ENCODE measurements at places on chromosomes 5 and 9. TPM values are rescaled to one million over a fixed set of nuclear protein-coding genes. Genes with fewer than 3 reads are reported as not detected.

The SPATA31E1 gene
- total RNA-seq = not detected

The TMEM8B gene
- total RNA-seq = 6.2 TPM

The PCDHGA6 gene
- 4.2 TPM for total RNA-seq

The RAI14 gene
- 345 TPM for total RNA-seq

The FOXD4L6 gene
- total RNA-seq = 0.37 TPM

The ENTPD2 gene
- total RNA-seq = not detected

The HTR4 gene
- total RNA-seq = not detected

The ADRA1B gene
- total RNA-seq = under 0.01 TPM

All from smooth muscle cell of the umbilical artery (primary cell).